ENCODE measurements at places on chromosomes 13 and 19.

GRCh38 chr19:46825731-46826055 is 25.0 kb downstream of the AP2S1 start:
- no peak for DNase-seq

DNA sequence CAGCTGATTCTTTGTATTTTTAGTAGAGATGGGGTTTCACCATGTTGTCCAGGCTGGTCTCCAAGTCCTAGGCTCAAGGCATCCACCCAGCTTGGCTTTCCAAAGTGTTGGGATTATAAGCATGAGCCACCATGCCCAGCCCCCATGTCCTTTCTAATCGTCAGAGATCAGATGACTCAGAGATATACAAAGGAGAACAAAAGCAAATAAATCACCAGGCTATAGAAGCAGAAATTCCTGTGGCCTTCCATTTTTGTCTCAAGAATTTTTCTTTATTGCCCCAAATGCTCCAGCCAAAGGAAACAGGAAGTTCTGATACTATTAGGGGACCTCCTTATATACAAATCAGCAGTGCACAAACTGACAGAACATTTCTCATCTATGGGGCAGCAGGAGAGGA is 207.8 kb downstream of the RFC3 start:
- DNase-seq: no peak

GRCh38 chr13:113742000-113742441 is 17.0 kb upstream of the TMEM255B start:
- no peak for DNase-seq

DNA sequence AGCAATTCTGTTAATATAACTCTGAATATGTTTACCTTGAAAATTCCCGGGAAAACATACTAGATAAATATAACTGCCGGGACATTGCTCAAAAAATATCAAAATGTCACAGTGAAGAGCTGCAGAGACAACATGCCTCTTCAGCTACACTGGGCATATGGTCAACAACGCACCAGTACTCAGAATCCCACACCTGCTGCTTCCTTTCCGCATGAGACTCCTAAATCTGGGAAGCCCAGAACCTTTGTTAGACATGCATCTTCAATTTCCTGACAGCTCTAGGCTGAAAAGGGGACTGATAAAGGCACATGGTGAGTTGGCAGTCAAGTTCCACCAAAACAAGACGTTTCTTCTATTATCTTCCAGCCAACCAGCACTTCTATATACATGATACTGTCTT is 53.7 kb downstream of the USP12 start:
- DNase-seq: no peak

- no peak for DNase-seq
Measured at GRCh38 chr19:37136111-37136510, 36.4 kb downstream of the ZNF585A start.

DNA sequence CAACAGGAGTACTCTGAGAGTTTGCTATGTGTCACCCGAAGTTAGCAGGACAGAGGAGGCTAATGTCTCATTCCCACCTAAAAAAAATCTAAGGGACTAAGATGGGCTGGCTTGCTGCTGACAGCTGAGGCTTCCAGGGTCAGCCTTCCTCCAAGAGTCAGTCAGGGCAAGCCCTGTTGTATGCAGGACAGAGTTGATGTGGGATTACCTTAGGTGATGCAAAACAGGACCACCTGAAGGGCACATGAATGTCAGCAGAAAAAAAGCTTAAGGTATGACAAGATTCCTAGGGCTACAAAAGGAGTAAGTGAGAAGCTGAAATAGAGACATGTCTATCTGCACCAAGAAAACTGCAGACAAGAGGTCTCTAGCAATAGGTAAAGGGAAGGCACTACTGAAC is 151.5 kb downstream of the NHLRC3 start:
- no peak for DNase-seq

- no peak for DNase-seq
Measured at GRCh38 chr13:67076378-67076777, 153.8 kb downstream of the PCDH9 start.

- DNase-seq: no peak
Measured at GRCh38 chr13:111893071-111893606, 173.8 kb upstream of the SOX1 start.

DNA sequence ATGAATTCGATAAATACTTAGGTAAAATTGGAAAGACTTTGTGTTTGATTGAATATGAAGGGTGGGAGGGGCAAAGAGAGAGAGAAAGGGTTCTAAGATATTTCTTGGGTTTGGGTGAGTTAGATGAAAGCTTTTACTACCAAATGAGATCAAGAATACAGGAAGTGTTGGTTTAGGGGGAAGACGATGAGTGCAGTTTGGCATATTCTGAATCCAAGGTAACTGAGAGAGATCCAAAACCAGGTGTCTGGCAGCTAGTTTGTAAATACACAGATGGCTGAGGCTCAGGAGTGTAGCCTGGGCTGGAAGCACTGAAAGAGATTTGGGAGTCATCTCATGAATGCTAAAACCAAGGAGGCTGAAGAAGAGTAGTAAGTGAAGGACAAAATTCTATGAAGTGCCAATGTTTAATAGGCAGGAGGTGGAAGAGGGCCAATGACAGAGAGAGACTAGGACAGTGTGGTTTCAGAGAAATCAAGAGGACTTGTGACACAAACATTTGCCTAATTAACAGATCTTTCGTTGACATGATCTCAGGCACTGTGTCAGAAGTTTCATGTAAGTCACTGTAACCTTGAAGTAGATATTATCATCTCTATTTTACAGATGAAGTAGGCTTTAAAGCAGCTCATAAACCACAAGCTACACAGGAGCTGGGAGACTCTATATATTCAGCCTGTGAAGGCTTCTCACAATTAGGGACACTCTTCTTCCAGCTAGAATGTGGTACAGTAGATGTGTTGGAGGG is 70.2 kb upstream of the ZDHHC20 start:
- no peak for DNase-seq

DNA sequence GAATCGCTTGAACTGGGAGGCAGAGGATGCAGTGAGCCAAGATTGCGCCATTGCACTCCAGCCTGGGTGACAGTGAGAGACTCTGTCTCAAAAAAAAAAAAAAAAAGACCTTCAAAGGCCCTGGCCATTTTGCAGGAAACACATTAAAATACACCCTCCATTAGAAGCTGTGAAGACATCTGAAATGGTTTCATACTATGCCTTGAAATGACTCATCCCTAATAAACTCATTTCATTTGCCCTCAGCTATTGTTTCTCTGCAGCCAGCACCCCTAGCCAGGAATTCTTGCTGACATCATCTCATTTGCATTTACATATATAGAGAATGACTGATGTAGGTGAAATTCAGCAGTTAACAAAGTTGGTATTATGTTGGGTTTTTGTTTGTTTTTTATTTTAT is 8.7 kb downstream of the EML2 start:
- DNase-seq: no peak

DNA sequence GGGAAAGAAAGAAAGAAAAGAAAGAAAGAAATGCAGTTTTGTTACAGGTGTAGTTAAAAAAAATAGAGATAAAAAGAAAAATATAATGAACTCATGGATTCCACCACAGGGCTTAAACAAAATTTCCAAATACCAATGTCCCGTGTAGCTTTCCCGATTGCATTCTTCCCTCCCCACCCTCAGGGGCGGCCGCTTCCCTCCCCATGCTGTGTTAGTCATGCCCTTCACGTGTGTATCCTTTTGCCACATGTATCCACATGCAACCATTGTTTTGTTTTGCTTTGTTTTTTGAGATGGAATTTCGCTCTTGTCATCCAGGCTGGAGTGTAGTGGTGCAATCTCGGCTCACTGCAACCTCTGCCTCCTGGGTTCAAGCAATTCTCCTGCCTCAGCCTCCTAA is 3.6 kb upstream of the KMT5C start:
- DNase-seq: no peak

DNA sequence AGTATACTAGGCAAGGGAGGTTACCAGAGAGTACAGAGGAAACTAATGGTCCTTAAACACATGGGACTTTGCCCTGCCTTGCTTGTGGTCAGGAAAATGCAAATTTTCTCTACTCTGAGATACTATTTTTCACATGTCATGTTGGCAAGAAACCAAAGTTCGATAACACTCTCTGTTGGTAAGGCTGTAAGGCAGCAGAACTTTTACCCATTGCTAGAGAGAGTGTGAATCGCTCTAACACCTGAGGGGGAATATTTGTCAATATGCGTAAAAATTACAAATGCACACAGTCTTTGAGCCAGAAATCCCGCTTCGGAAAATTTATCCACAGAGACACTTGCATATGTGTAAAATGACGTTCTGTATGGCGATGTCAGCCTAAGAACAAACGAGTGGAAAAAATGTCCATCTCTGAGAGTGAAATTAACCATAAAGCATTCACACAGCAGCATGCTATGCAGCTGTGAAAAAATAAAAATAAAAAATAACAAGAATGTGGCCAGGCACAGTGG is 9.5 kb upstream of the RFX1 start:
- no peak for DNase-seq

- peak; percentile 89 for DNase-seq
Measured at GRCh38 chr19:6066661-6067646, 43.3 kb downstream of the RFX2 start.

- no peak for DNase-seq
Measured at GRCh38 chr13:23725922-23726321, 155.7 kb downstream of the TNFRSF19 start.

DNA sequence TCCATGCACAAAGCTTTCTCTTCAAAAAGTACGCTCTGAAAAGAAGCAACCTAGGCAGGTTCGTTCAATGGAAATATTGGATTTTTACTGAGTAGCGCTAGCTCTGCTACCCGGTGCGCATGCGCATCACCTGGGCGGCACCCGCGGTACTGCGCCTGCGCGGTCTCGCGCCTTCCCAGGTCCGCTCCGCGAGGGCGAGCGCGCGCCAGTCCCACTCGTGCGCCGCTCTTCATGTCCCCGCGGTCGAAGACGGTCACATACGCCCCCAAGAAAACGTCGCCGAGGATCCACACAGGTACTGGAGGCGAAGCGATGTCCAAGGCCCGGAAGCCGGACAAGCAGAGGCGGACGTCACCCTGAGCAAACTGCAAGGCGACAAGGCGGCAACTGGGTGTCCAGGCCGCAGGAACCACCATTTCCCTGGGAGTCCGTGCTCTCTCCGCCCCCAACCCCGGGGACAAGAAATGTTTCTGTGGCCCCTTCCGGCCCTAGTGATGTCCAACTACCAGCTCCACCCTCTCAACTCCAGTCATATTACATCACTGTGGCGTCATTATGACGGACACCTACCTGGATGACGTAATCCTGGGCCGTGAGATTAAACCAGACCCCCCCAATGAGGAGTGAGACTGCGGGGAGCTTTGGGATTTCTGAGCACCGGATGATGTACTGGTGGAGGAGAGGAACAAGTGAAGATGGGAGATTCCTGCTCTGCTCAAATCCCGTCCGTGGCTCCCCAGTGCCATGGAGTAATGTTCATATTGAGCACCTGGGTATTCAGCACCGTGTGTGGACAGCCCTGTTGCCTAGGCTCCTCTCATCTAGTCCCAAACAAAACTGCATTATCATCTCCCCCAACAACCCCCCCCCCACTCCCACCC is 4.8 kb upstream of the KCNC3 start:
- DNase-seq: no peak

DNA sequence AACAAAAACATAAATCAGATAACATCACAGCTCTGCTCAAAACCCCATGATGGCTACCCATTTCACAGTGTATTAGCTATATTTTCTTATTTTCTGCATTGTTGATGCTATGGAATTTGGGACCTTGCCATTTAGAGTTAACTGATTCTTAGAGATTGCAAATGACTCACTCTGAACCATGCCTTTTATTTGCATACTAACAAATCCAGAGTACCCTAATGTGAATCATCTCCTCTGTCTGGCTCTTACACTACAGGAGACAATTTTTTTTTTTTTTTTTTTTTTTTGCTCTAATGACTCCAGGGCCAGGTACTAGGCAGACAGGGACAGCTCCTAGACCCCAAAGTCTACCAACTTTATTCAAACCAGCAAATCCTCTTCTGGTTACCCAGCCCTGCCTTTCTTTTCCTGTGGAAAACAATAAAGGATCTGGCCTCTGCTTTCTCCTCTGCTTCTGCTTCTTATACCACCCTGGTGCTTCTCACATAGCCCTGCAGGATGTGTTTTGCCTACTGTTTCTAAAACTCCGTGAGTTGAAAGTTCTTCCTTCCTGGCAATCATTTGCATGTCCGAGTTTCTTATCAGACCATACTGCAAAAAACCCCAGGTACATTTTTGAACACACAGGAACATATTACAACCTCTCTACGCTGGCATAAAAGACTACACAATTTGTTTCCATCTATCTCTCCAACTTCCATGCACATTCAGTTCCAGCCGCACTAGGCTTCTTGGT is 10.6 kb upstream of the ZNF460 start:
- DNase-seq: no peak

- no peak for DNase-seq
Measured at GRCh38 chr13:99258946-99259345, 767 bp upstream of the GPR18 start.

- no peak for DNase-seq
Measured at GRCh38 chr13:59208405-59209195, 955.1 kb downstream of the DIAPH3 start.
